ENCODE measurements at places on chromosomes 11 and 22.

DNA sequence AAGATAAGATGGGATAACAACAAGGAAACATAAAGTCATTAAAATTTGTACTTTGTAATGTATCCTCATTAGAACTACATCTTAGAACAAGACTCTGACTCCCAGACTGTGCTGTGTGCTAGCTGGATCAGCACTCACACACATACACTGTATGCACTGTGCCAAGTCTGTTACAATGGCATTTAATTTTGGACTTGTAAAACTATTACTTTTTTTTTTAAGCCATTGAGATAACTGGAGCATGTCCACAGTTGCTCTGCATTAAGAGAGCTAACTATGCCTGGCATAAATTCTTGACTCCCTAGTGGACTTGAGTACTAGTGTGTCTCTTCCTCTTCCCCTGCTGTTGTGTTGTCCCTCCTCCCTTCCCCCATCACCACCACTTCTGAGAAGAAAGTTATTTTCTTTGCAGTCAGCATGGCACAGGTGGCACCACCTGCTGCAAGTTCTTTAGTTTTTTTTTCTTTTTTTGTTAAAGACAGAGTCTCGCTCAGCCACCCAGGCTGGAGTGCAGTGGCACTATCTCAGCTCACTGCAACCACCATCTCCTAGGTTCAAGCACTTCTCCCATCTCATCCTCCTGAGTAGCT is 268.6 kb downstream of the TMEM135 start:
- no peak for DNase-seq

DNA sequence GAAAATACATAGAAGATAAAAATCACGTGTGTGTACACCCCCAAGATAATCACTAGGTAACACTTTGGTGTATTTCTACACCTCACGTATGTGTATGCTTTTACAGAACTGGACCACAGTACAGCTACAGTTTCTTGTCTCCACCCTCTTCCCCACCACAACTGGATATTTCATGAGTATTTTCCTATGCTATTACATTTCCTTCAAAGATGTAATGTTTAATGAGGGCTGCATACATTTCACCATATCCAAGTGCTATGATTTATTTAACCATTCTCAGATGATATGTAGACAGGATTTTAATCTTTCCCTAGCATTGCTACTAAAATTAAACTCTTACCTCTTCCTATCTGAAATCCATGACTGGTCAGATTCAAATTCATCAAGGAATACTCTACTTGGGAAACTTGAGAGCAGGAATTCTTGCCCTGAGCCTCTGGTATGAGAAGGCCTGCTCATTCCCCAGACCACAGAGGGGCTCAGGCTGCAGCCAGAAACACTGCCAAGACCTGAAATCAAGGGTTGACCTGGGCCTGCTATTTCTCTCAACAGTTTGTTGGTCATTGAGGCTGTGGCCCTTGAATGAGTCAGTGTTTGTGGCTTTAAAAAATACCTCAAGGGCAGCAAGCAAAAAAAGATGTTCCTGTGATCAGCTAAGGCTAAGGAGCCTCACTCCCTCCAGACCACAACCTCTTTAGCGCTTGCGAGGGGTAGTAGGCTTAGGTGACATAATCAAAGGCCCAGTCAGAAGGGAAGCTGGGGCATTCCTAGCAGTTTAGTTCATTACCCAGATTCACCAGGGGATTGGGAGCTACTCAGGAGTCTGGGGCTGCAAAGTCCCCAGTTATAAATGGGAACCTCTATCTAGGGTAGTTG is 55.5 kb downstream of the ABTB2 start:
- DNase-seq: no peak

DNA sequence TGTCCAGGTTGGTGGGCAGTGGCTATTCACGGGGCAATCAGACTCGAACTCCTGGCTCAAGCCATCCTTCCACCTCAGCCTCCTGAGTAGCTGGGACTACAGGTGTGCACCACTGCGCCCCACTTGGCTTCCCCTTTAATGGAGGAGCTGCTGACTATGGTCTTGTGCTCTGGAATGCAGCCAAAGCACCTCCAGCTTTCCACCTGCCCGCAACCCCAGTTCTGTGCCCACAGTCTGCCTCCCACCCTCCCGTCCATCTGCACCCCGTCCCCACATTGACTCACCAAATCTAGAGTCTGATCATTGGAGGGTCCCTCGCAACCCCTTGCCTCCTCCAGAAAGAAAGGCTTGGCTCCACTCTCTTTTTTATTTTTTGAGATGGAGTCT is 41.0 kb downstream of the KCNJ4 start:
- no peak for DNase-seq

DNA sequence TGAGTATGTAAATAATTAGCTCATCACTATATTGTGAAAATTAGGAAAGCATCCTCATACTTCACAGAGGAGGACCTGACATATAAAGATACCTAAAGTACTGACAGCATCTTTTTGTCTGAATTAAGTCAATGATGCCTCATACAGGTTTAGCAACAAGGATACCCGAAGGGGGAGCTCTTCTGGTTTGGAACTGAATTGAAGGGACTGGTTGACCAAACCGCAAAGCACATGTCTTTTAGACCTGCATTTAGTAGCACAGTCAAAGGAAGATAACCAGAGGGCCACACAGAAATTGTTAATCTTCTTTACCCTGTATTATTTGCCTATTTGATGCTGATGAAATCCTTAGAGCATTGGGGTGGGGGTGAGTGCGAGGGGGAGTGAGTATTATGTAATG is 12.9 kb upstream of the WT1 start:
- no peak for DNase-seq

DNA sequence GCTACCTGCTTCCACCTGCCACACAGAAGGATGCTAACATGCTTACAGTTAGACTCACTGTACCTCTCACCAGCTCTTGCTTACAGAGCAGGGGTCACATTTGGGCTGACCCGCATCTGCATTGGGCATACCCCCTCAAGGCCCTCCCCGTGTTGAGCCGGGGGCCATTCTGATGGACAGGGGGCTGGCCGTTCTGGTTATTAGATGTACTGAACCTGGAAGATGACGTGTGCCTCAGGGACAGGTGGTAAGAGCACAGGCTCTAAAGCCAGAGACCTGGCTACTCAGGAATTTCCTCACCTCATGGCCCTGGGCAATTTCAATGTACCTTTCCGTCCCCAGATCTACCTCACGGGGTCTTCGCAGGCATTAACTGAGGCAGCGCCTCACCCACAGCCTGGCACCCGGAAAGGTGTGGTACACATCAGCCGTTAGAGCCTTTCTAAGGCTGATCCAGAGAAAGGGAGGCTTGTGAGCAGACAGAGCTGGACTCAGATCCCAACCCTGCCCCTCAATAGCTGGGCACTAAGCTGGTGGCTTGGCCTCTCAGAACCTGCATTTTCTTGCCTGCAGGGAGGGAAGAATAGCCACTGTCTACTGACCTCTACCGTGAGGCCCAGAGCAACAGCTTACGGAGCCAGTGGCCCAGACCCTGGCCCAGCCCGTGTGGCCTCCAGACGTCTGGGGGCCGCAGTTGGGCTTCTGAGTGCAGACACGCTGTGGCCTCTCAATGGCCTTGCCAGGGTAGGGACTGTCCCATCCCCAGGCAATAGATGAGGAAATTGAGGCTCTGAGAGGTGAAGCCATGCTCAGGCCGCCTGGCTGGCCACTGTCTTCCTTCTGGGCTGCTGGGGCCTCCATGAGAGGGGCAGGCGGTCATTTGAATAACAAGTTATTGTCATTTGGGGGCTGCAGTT is 100.6 kb downstream of the MORC2 start:
- DNase-seq: no peak

DNA sequence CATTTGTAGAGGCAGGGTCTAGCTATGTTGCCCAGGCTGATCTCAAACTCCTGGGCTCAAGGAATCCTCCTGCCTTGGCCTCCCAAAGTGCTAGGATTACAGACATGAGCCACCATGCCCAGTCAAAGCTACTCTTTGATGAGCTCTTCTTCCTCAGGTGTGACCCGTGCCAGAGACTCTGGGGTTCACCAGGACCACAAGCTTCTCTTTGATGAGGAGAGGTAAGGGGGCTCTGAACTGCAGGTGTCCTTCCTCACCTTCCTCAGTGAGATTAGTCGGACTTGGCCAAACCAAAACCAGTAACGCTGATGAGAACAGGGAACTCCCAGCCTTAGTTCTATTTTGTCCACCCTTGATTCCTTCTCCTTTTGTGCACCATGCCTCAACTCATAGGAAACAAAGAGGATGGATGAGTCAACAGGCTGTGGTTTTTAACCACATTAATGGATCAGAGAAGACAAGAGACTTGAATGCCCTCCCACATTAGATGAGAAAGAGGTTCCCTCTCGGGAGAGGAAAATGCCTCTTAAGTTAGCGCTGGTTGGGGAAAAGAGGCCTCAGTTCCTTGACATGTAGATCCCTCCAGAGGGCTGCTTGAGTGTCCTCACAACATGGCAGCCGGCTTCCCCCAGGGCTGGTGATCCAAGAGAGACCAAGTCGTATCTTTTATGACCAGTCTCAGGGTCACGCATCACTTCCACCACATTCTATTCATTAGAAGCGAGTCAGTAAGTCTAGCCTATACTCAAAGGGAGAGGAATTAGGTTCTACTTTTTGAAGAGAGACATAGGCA is 25.7 kb upstream of the CTR9 start:
- no peak for DNase-seq

DNA sequence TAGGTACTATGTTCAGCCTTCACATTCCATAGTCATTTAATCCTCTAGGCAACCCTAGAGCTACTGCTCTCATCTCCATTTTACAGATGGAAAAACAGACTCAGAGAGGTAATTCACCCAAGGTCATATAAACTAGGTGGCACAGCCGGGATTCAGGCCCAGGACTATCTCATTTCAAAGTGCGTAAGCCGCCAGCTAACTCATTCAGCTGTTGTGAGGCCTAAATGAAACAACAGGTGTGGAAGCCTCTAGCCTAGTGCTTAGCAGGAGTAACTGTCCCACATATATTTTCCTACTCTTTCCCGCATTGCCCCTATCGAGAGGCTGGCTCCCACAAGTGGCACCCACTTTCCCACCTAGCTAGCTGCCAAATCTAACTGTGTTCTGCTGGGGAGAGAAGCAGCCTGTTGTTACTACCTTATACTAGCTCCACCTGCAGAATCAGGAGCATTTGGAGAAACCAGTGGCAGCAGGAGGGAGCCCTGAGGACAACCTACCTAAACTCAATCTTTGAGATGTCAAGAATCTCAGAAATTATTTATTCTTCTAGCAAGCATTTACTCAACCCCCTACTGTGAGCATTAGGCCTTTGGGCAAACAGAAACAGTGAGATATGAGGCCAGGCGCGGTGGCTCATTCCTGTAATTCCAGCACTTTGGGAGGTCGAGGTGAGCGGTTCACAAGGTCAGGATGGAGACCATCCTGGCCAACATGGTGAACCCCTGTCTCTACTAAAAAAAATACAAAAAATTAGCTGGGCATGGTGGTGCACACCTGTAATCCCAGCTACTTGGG is 20.9 kb downstream of the PRG3 start:
- DNase-seq: no peak

GRCh38 chr11:121476379-121477032 is 23.7 kb upstream of the SORL1-AS1 start:
- DNase-seq: no peak

DNA sequence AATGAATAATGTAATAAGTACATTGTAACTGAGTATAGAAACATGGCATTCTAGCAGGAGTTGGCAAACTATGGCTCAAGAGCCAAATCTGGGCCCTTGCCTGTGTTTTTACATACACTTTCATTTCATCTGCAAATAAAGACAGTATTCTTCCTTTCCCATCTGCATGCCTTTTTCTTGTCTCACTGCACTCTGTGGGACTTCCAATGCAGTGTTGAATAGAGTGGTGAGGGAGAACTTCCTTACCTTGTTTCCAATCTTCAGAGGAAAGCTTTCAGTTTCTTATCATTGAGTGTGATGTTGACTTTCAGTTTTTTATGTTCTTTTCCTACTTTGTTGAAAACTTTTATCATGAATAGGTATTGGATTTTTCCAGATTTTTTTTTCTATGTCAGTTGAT is 82.1 kb downstream of the USP47 start:
- no peak for DNase-seq

DNA sequence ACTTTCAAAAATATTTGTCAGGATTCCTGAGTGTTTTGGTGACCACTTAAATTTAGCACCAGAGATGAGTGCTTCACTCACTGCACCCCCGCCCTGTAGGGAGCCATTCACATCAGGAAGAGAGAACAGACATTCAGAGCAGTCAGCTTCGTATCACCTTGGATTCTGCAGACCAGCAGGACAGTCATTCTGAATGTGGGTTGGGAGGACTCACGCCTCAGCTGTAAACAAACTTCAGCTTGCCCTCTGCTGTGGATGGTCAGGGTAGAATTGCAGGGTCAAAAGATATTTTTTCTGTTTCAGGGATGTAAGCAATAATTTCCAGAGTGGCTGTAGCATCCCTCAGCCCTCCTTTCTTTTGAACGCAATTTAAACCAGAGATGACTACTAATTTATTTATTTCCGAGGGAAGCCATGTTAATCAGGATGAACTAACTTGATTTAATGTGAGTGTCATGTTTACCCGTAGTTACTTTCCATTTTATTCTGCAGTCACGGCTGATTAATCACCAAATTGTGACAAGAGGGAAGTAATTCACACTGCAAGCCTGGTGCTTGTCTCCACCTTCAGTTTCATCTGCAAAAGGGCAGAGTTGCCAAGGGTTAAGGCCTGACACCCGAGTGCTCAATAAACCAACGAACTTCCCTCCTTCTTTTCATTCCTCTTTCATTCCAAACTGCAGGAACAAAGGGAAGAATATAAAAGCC is 174.2 kb upstream of the DDI1 start:
- DNase-seq: no peak

- no peak for DNase-seq
Observed at GRCh38 chr11:47087801-47088200, 88.9 kb downstream of the ARFGAP2 start.
